Activated CD4-positive, alpha-beta T cell treated with anti-CD3 and anti-CD28 coated beads, Interleukin-10, Interleukin-2, amounts not matched to agents 100 ng/mL and 50 ng/mL, durations not matched to agents 16 hours and 8 hours (primary cell): ENCODE measurements at places on chromosomes 1 and 21.
A peak's percentile ranks its signal among the peaks of the same experiment; 100 is the strongest.

DNA sequence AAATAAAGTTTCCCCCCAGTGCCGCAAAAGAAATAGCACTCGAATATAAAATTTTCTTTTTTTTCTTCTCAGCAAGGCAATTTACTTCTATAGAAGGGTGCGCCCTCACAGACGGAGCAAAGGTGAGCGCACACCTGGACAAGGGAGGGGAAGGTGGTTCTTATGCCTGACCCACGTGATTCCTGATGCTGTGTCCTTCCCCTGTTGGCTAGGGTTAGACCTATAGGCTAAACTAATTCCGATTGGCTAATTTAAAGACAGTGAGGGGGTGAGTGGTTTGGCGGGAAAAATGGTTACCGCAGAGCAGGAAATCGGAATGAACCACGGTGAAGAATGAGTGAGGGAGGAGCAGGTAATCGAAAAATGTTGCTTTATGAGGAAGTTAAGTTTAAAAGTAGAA, 607 bp upstream of the FAAH start:
- no peak for DNase-seq

DNA sequence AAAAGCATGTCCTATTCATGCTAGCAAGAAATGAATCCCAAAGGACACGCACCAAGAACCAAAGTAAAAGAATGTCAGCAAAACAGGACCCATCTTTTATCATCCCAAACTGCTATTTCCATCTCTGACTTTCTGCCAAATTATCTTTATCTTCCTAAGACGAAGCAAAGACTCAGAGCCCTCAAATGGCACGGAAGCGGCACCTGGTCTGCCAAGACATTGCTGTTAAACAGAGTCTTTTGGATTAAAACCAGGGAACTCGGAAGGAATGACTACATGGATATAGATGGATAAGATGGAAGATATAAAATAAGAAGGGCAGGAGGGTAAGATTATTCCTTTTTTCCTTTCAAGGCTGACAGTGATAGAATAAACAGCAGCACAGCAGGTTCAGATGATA, 60.8 kb upstream of the LBR start:
- DNase-seq, result no peak

DNA sequence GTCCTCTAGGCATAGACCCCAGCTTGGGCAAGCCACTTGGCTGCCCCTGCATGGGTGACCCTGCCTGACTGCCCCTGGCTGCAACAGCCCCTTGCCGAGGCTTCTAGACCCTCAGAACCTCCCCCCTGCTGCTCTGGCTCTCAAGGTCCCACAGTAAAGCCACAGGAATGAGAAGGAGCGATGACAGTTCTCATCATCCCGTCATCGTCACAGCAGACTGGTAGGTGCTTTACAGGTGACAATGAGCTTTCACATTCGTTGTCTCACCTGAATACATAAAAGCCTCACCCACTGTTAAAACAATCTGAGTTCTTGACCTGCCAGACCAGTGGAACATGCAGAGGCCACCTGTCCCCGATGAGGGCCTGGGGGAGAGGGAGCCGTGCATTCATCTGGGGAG, 36.0 kb upstream of the GPR157 start:
- no peak for DNase-seq

GRCh38 chr1:219476716-219477115, 136.2 kb downstream of the ZC3H11B start:
- DNase-seq, result no peak

DNA sequence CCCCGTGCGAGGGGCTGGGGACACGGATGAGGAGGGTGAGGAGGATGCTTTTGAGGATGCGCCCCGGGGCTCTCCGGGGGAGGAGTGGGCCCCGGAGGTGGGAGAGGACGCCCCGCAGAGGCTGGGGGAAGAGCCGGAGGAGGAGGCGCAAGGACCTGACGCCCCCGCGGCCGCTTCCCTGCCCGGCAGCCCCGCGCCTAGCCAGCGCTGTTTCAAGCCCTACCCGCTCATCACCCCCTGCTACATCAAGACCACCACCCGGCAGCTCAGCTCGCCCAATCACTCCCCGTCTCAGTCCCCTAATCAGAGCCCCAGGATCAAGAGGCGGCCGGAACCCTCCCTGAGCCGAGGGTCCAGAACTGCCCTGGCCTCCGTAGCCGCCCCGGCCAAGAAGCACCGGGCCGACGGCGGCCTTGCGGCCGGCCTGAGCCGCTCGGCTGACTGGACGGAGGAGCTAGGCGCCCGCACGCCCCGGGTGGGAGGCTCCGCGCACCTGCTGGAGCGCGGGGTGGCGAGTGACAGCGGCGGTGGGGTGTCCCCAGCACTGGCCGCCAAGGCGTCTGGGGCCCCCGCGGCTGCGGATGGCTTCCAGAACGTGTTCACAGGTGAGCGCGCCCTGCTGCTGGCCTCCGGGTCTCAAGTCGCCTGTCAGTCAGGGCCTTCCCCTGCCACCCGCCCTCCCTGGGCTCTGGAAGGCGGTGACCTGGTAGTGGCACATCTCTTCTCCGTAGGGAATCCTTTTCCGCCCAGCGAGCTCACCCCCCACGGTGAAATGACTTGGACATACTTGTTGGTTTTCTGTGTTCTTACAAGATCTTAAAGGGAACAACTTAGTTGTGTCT, 1.7 kb downstream of the FMN2 start:
- no peak for DNase-seq

DNA sequence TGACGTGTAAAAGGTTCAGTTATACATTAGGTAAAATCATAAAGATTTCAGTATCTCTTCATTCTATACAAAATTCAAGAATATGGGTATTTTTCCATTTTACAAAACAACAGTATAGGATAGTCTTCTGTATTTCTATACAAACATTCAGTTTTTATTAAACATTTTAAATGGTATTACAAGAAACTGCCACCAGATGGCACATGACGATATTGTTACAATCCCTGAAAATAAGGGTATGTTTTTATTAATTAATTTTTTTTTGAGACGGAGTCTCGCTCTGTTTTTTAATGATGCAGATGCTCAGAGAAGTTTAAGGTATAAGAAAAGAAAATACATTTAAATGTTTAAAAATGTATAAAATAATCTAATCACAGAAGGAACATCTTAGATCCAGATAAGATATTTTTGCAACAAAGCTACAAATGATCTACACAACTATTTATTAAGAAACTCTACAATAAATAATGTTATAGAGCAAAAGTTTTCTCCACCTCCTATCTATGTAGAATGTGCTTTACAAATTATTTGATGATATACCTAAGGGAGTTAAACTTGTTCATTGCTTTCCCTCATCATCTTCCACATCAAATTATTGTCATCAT, 23.5 kb upstream of the RSBN1 start:
- DNase-seq, result peak; percentile 57

DNA sequence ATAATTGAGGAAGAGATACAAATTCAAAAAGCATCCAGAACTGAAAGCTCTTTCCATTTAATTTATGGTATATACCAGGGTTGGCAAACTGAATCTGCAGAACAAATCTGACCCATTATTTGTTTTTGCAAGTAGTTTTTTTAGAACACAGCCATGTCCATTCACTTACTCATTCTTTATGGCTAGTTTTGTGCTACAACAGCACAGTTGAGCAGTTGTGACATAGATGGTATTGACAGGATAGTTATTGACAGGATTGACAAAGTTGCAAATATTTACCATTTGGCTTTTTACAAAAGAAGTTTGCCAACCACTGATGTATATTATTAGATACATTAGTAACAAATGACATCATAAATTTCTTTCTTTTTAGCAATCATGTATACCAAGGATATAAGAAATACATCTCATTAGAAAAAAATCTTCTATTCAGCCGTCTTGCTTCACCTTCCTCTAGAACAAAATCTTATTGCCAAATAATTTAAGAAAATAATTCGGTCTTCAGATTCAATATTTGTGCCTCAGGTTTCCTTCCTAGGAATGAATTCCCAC, 9.4 kb downstream of the ADAMTS1 start:
- no peak for DNase-seq

- no peak for DNase-seq
These were observed 35.4 kb downstream of the CSMD2 start for GRCh38 chr1:34129630-34130029.

- peak; percentile 19 for DNase-seq
These were observed 10.6 kb upstream of the PARS2 start for GRCh38 chr1:54774820-54775498.

- DNase-seq, result no peak
These were observed 814 bp downstream of the A3GALT2 start for GRCh38 chr1:33319949-33320618.

DNA sequence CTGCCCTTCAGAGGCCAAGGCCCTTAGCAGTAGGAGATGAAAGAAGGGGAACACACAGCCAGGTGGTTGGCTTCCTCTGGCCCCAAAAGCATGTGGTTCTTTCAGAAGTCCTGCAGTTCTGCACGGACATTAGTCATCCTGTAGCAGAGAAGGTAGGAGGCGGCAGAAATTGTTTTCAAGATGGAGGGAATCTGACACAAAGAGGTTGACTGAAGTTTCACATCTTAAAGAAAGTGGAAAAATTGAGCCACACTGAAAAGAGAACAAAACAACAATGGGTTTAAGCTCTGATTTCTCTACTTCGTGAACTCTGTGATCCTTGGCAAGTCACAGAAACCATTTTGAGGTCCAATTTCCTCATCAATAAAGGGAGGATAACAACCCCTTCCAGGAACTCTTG, 125.3 kb upstream of the DNAH14 start:
- no peak for DNase-seq
